Left lung (tissue), 14 donors: ENCODE measurements at places on chromosomes 1 and 21. TPM values are rescaled to one million over a fixed set of nuclear protein-coding genes. Genes with fewer than 3 reads are reported as not detected.
A peak's percentile ranks its signal among the peaks of the same experiment; 100 is the strongest.

The LRRC71 gene
- polyA plus RNA-seq, result 1.1 TPM

The TCP10L gene
- 0.99 TPM for polyA plus RNA-seq

The HES3 gene
- polyA plus RNA-seq, result not detected

The RGS16 gene
- 3.5 TPM for polyA plus RNA-seq

The RBP7 gene
- 0.84 TPM for polyA plus RNA-seq

DNA sequence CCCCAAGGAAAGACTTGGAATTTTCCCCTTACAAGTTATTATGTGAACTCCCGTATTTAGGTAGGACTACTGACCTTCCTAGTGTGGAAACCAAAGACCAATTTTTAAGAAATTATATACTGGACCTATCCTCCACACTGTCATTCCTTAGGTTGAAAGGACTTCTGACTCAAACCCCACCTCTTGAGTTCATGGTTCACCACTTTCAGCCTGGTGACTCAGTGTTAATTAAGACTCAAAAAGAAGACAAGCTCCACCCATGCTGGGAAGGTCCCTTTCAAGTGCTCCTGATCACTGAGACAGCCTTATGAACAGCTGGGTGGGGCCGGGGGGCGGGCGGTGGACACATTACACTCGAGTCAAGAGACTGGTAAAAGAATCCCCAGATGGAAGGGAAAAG, 113.2 kb downstream of the LRRC53 start:
- DNase-seq, result no peak
- H3K36me3 ChIP-seq, result no peaks in the 10 kb centered on the region
- no peaks in the 10 kb centered on the region for H3K4me1 ChIP-seq
- no peak overlapping the region for H3K27ac ChIP-seq

- H3K27me3 ChIP-seq, result no peaks in the 10 kb centered on the region
- peak; percentile 16 for DNase-seq
- no peak overlapping the region for H3K4me3 ChIP-seq
- no peaks in the 10 kb centered on the region for H3K36me3 ChIP-seq
Observed at GRCh38 chr1:229159668-229160544, 111.0 kb upstream of the RAB4A start.

GRCh38 chr1:183983371-183984105, 54.0 kb downstream of the COLGALT2 start:
- DNase-seq, result no peak
- H3K36me3 ChIP-seq, result no peaks in the 10 kb centered on the region
- H3K27ac ChIP-seq, result no peak overlapping the region
- no peak overlapping the region for H3K4me3 ChIP-seq

DNA sequence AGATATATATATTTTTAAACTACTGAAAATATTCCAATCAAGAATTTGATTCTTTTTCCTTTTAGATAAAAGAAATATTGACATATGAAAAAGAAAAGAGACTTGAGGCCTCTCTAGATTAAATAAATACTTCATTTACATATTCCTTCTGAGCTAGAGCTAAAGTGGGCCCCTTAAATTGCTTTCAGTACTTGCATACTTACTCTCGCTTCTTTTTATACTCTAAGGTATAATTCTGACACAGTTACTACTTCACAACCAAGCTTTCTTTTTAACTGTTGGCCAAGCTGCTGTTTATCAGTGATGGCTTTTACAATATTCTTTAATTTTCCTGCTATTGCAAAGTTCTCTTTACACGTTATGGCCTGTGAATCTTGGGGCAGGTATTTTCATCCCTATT, 24.6 kb downstream of the EXTL2 start:
- no peak overlapping the region for H3K27ac ChIP-seq
- H3K36me3 ChIP-seq, result no peaks in the 10 kb centered on the region
- peaks cover 3% of the 10 kb centered on the region for H3K4me1 ChIP-seq
- no peak for DNase-seq
- no peak overlapping the region for H3K4me3 ChIP-seq
- H3K27me3 ChIP-seq, result no peaks in the 10 kb centered on the region

GRCh38 chr1:32208891-32209328, at the start of gene DCDC2B:
Gene DCDC2B (plus strand): TSS chr1:32209089. CDS start chr1:32209094, 5 bp downstream.
- H3K4me3 ChIP-seq, result no peak within 1 kb of the TSS
- no peaks in the 10 kb centered on the region for H3K27me3 ChIP-seq
- peaks cover 7% of the 10 kb centered on the region for H3K36me3 ChIP-seq
- peaks cover 15% of the 10 kb centered on the region for H3K4me1 ChIP-seq
- H3K27ac ChIP-seq, result no peak within 1 kb of the TSS

DNA sequence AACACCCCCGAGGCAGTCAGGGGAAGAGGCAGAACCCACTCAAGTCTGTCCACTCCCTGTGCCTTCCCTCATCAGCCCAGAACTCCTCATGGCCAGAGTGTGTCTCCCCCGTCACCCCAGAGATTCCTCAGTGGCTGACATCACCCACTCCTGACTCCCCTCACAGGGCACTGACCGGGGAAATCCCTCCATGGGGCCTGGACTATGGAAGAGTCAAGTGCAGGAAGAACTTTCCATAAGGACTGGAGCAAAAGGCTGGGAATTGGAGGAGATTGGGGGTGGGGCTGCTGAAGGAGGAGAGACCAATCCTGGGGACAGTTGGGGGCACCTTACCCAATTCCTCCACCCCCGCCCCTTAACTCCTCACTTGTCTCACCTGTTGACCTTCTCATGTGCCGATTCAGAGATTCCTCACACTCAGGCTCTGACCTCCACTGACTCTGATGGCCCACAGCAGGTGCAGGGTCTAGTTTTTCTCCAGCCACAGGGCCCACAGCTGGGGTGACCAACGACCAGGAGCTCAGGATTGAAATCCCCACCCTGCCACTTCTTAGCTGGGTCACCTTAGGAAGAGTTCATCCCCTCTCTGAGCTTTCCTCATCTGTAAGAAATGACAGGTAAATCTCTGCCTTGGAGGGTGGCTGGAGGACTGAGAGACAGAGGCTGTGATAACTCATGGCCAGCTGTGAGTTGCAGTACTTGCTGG, 481 bp upstream of the EXTL1 start:
- H3K4me3 ChIP-seq, result no peak overlapping the region
- no peaks in the 10 kb centered on the region for H3K4me1 ChIP-seq
- DNase-seq, result no peak
- H3K36me3 ChIP-seq, result no peaks in the 10 kb centered on the region

DNA sequence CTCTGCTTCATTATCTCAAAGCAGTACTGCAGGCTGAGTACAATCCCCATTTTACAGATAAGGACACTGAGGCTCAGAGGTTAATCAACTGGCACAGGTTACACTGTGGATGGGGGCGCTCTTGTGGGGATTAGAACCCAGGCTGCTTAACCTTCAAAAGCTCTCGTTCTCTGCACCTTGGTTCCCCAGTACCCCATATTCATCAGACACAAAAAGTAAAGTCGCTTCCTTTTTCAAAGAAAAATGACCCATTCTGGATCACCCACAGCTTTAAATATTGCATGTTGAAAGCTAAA, 20.5 kb downstream of the SSBP3 start:
- H3K4me3 ChIP-seq, result no peak overlapping the region
- H3K27ac ChIP-seq, result no peak overlapping the region
- peaks cover 18% of the 10 kb centered on the region for H3K4me1 ChIP-seq
- no peaks in the 10 kb centered on the region for H3K27me3 ChIP-seq
- peaks cover 6% of the 10 kb centered on the region for H3K36me3 ChIP-seq

DNA sequence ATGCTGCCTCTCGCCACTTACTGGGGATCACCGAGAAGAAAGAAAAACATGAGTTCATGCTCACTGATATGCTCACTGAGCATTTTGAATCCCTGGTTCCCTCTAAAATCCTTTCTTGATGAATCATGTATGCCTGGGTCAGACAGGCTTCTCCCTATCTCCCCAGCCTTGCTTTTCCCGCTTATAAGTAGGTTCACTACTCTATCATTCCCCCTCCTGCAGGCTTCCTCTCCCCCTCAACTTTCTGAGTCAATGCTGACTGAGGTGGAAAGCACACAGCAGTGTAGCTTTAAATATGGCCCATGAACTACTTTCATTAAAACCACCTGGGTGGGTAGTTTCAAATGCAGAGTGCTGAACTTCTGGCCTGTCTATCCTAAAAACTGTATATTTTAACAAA, 41.7 kb downstream of the FMO4 start:
- no peak overlapping the region for H3K27ac ChIP-seq
- no peak overlapping the region for H3K4me3 ChIP-seq
- H3K4me1 ChIP-seq, result no peaks in the 10 kb centered on the region
- H3K27me3 ChIP-seq, result no peaks in the 10 kb centered on the region
- H3K36me3 ChIP-seq, result no peaks in the 10 kb centered on the region

- no peaks in the 10 kb centered on the region for H3K27me3 ChIP-seq
- DNase-seq, result peak; percentile 77
- peaks cover 25% of the 10 kb centered on the region for H3K4me1 ChIP-seq
Observed at GRCh38 chr1:247111700-247112478, 7.7 kb upstream of the ZNF669 start.

- peaks cover 50% of the 10 kb centered on the region for H3K4me1 ChIP-seq
- peak overlapping the region; percentile 79 for H3K27ac ChIP-seq
- no peaks in the 10 kb centered on the region for H3K27me3 ChIP-seq
- DNase-seq, result no peak
- H3K4me3 ChIP-seq, result no peak overlapping the region
Observed at GRCh38 chr1:10685196-10685807, 111.1 kb downstream of the CASZ1 start.

- H3K4me3 ChIP-seq, result no peak overlapping the region
- no peaks in the 10 kb centered on the region for H3K36me3 ChIP-seq
- no peaks in the 10 kb centered on the region for H3K4me1 ChIP-seq
Observed at GRCh38 chr1:206566999-206567398, 45.3 kb downstream of the EIF2D start.
